Hematopoietic multipotent progenitor cell treated with erythropoietin and hydrocortisone succinate and interleukin-3 and kit ligand, for 8 days (in vitro differentiated cells): ENCODE measurements at places on chromosomes 12 and 14.

GRCh38 chr12:84361651-84362551 is 550.7 kb downstream of the SLC6A15 start:
- no peak for DNase-seq

DNA sequence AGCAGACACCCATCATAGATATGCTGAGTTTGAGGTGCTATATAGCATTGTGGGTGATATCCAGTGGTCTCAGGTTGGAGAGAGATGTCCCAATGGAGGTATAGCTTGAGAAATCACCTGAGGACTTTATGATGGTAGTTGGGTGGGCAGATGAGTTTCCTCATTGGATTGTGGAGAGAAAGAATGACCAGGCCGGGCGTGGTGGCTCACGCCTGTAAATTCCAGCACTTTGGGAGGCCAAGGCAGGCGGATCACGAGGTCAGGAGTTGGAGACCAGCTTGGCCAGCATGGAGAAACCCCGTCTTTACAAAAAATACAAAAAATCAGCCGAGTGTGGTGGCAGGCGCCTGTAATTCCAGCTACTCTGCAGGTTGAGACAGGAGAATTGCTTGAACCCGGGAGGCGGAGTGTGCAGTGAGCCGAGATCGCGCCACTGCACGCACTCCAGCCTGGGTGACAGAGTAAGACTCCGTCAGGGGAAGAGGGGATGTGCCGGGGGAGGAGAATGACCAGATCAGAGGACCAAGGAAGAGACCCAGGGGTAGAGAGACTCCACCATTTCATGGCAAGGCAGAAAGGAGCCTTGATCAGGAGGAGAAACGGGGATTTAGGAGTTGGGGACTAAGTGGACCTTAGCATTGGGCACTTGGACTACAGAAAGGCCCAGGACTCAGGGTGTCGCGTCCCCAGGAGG is 757 bp upstream of the PCK2 start:
- no peak for DNase-seq

DNA sequence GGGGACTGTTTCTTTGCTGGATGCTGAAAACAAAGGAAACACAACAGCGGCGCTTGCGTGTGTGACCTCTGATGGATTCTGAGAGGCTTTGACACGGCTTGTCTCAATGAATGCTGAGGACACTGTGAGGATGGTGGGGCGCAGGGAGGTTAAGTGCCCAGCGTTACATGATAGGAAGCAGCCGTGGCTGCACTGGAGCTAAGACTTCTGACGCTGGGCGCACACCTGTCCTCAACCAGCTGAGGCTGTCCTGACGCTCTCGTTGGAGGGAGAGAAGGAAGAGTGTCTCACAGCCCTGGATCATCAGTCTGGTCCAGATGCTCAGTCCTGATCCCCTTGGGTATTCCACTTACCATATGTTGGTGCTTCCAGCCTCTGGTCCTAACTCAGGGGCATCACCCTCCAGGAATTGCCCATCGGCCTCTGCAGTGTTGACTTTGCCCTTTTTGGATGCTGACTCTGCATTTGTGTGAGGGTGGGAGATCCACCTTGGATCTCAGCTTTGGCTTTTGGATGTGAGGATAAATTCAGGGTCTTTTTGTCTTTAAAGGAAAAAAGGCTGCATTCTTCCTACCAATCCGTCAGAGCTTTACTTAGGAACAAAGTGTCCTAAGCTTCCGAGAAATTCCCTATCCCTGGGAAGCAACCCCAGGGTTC is 125.2 kb downstream of the ZNF664 start:
- no peak for DNase-seq

DNA sequence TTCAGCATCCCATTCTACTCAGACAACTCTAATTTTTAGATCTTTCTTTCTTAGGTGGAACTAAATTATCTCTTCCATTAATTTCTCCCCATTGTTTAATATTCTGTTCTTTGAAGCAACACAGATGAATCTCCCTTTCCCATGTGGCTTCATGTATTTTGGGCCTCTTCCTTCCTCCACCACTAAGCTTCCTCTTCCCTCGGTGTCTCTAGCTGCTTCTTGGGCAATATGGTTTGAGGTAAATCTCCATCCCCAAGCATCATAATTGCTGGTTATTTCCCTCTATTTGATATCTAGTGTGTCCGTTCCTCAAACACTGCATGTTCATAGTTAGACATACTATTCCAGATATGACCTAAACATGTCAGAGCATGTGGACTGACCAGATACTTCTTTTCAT is 119.2 kb downstream of the PELI2 start:
- DNase-seq: no peak

DNA sequence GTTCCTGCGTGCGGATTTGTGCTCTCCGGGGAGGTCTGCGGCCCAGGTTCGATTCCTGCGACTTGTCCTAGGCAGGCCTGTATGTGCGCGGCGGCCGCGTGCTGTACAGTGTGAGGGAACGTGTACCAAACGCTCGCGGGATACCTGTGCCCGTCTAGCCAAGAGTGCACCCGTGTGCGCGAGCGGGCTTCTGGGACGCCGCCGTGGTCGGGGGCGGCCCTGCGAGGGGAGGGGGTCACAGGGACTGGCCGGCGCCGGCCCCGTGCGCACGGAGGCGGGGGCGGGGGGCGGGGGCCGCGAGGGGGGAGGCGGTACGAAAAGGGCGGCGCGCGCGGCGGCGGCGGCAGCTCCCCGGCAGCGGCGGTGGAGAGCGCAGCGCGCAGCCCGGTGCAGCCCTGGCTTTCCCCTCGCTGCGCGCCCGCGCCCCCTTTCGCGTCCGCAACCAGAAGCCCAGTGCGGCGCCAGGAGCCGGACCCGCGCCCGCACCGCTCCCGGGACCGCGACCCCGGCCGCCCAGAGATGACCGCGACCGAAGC is at the start of gene DLK1:
TSS of gene DLK1 (plus strand) at position 343 of the 536 bp plus-strand sequence. CDS start at position 520, 177 bp downstream.
- no peak for DNase-seq

DNA sequence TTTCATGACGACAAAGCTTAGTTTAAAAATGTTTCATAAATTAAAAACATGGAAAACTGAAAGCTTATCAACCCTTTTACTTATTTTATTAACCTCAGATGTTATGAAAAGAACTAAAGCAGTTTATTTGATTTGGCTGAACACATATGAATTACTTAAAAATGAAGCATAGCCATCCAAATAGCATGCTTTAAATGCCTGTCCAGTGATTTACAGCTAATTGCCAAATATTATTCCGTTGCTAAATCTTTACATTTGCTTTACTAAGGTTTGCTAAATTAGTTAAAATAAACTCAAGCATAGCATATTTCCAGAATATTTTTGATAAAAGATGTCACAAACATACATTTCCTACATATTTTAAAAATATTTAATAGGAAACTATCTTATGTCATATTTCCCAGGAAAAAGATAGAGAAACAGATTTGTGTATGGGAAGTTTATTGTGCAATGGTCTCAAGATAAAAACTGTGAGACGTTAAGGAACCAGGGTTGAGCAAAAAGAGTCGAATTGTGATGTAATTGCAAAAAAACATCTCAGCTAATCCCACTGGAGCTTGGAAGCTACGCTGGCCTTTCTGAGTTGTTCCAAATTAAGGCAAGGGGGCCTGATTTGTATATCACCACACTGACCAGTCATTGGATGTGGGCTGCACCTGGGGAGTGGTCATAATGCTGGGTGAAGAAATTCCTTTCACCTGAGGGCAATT is 25.8 kb downstream of the GPR135 start:
- no peak for DNase-seq

- no peak for DNase-seq
Observed at GRCh38 chr12:25677232-25677937, 124.3 kb upstream of the LMNTD1 start.

DNA sequence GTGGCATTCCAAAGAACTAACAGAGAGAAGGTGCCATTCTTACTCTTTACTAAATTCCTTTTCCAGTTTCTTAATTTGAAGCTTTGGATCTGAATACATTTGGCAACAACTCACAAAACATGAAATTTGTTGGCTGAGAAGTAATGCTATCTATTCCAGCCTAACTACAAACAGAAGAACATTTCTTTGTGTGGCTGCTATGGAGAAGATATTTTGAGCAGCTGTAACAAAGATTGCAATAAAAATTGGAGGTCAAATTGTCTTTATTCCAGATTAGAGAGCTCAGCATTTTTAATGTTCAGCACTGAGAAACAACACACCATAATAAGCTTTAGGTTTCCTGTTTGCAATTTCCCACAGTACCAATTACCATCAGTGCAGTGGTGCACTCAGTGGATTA is 835.8 kb upstream of the FLRT2 start:
- no peak for DNase-seq

DNA sequence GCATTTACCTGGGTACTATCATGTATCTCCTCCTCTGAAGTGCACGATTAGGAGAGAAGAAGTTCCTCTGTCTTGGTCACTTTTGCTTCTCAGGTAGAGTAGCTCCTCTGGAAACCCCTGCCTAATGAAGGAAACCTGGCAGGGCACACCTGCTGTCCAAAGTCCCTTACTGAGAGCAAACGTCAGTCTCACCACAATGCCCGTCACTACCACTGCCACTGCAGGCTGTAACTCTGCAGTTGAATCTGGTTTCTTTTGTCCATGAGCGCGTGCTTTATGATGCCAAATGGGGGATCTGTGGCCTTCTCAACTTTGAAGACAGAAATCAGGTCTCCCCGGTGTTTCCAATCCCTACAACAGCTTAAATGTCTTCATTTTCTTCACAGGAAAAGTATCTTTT is 1068.6 kb downstream of the BCL11B start:
- no peak for DNase-seq

- DNase-seq: no peak
Observed at GRCh38 chr12:24266982-24267381, 317.5 kb upstream of the SOX5 start.

DNA sequence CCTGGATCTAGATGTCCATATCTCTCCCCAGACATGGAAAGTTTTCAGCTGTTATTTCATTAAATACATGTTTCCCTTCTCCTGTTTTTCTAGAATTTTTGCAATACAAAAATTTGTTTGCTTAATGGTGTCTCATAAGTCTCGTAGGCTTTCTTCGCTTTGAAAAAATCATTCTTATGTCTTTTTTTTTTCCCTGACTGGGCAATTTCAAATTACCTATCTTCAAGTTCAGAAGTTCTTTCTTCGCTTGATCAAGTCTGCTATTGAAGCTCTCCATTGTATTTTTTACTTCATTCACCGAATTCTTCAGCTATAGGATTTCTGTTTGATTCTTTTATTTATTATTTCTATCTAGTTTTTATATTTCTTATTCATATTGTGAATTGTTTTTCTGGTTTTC is 130.2 kb upstream of the WSCD2 start:
- no peak for DNase-seq

DNA sequence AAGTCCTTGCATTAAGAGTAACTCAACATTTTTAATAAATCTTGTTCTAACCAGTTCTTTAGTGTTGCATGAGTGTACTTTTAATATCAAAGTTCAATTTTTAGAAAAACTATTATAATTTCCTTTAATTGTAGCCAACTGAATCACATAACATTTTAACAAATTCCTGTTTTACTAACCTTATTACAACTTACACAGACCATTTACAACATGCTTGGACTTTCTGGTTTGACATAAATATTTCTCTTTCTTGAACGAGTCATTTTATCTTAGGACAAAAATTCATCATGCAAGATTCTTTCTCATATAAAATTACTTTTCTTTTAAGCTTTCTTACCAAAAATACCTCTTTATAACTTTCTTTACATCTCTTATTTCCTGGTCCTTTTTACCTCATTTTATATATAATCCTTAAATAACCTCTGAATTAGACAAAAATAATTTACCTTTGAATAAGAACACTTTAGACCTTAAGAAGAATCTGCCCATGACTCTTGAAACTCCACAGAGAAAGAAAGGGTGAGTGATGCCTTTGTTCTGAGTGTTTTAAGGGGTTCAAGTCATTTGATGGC is 3.9 kb downstream of the SLCO1A2 start:
- no peak for DNase-seq

GRCh38 chr14:51602310-51602709 is 49.4 kb upstream of the FRMD6 start:
- no peak for DNase-seq

GRCh38 chr14:101223561-101224162 is 320.1 kb upstream of the RTL1 start:
- no peak for DNase-seq
